ENCODE measurements at places on chromosomes 1 and 21. TPM values are rescaled to one million over a fixed set of nuclear protein-coding genes. Genes with fewer than 3 reads are reported as not detected.

- no peak for DNase-seq
These were observed 135.1 kb upstream of the F3 start for GRCh38 chr1:94676686-94677085.

Gene SYT6
- not detected for total RNA-seq

- DNase-seq: no peak
These were observed 348.7 kb downstream of the RPS6KC1 start for GRCh38 chr1:213399695-213400094.

Gene ARHGEF19
- not detected for total RNA-seq

Gene THEM5
- not detected for total RNA-seq

GRCh38 chr1:234309598-234310459, 63.4 kb upstream of the COA6 start:
- no peak for DNase-seq

- DNase-seq: no peak
These were observed 664.4 kb downstream of the PTPRU start for GRCh38 chr1:29900712-29901111.

GRCh38 chr1:153628638-153629342, 556 bp downstream of the S100A1 start:
- no peak for DNase-seq

DNA sequence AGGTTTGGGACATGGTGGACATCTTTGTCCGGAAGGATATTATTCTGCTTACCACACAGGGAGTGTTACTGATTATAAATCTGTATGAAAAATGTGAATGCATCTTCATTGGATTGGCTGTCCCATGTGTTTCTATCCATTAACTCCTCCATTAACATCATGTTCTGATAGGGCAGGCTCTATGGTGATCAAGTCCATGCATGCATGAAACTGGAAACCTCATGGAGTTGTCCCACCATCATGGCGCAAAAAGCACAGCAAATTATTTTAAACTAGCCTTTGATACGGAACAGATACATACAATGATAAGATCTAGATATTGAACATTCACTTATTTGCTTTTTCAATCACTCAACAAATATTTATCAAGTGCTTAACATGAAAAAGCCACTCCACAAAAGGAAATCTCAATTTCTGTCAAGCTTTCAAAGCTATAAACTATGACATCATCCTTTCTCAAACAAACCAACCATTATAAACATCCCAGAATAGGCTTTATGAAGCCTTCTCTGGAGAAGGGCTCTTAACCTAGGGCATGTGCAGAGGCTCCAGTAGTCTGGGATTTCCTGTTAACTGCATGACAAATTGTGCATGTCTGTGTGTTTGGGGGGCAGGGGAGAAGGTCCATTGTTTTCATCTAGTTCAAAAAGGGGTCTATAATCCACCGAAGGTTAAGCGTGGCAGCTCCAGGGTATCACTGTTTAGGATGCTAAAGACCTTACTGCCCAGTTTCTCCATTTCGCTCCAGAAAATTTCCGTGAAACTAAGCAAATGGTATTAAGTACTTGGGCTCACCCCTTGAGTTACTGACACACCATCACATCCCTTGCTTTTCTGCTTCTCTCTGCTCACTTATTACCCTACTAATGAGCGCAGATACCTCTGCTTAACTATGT, 46.1 kb downstream of the ADAMTS1 start:
- no peak for DNase-seq

Gene HMCN1
- total RNA-seq: 7.6 TPM

- DNase-seq: peak; percentile 30
These were observed 40.5 kb upstream of the CSF3R start for GRCh38 chr1:36523230-36523495.

GRCh38 chr1:58584082-58584895, 7.2 kb upstream of the TACSTD2 start:
- peak; percentile 90 for DNase-seq

Gene SERPINC1
- total RNA-seq: not detected

GRCh38 chr1:243726806-243727502, 123.1 kb downstream of the AKT3 start:
- no peak for DNase-seq

DNA sequence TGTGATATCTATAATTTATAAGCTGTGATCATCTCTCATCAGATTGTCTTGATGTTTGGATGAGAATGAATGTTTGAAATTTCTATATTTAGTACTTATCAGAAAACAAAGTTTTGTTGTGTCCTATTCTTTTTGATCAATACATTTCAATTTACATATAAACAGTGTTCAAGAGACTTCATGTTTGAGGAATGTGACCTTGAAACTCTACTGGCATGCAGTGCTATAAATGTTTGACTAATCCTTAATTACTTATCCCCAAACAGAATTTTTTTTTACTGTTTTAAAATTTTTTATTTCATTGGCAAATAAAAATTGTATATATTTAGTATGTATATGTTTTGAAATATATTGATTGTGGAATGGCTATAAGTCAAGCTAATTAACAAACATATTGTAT, 1.5 kb upstream of the PRKAA2 start:
- no peak for DNase-seq

DNA sequence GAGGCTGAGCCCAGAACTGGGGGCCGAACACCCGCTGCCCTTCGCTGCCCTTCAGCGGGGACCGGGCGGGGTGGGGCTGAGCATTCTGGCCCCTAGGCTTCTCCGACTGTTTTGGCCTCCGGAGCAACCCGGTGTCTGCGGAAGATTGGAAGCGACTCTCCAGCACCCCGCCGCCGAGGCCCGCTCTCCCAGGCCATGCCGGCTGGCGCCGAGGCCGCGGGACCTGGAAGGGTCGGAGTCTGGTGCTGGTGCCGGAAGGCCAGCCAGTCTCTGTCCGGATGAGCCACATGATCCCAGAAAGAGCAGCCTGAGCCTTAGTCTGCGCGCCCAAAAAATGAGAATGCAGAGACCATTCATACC, 272.0 kb downstream of the FOXD2 start:
- DNase-seq: no peak

DNA sequence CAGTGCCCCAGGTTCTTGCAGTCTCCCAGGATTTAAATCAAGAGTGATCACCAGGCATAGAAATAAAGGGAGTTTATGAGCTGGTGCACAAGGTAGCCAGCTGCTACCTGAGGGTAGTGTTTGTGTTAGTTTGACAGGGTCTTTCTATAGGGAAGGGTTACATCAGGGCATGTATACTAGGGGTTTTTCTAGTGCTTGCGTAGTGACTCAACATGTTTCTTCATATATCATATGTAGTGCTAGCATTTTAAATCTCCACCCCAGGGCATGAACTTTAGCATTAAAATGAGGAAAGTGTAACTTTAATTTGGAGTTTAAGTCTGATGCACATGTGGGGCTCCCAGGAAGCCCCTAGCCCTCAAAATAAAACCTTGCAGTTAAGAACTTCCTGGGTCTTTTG, 86.5 kb upstream of the TNR start:
- no peak for DNase-seq

- DNase-seq: no peak
These were observed 386.6 kb downstream of the MATN1 start for GRCh38 chr1:30336550-30337323.

Gene MAN1C1
- 28.4 TPM for total RNA-seq

Gene OR6K3
- total RNA-seq: not detected

Gene SLC6A17
- total RNA-seq: 0.41 TPM

DNA sequence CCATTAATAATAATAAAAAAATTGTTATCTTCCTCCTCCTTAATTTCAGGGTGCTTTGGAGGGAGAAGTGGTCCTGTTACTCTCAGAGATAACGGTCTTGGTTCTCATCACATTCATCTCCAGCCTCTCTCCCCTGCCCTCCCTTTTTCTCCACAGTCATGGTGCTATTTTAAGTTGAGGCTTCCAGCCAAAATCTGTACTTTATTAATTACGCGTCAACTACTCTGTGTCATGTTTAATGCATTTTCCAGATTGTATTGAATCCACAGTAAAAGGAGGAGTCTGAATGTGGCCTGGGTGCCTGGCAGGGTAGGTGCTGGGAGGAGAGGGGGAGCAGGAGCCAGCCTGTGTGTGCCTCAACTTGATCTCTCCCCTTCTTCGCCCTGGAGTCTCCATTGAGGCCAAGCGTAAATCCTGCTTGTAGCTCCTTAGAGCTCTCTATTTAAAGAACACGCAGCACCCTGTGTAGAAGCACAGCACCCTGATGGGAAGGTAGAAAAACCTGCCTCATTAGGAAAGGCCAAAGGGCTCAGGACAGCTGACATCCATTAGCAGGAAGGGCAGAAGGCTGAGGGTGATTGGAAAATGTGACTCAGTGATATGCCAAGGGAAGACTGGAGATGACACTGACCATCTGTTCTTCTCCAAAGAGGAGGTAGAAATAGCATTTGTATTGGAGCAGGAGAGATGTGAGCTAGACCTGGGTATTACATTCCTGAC, 82.4 kb downstream of the PLXNA2 start:
- DNase-seq: peak; percentile 71

- no peak for DNase-seq
These were observed 8.7 kb upstream of the LSM10 start for GRCh38 chr1:36406440-36406839.

Gene SLC41A1
- total RNA-seq: 11.4 TPM

Gene NR1I3
- total RNA-seq: not detected

DNA sequence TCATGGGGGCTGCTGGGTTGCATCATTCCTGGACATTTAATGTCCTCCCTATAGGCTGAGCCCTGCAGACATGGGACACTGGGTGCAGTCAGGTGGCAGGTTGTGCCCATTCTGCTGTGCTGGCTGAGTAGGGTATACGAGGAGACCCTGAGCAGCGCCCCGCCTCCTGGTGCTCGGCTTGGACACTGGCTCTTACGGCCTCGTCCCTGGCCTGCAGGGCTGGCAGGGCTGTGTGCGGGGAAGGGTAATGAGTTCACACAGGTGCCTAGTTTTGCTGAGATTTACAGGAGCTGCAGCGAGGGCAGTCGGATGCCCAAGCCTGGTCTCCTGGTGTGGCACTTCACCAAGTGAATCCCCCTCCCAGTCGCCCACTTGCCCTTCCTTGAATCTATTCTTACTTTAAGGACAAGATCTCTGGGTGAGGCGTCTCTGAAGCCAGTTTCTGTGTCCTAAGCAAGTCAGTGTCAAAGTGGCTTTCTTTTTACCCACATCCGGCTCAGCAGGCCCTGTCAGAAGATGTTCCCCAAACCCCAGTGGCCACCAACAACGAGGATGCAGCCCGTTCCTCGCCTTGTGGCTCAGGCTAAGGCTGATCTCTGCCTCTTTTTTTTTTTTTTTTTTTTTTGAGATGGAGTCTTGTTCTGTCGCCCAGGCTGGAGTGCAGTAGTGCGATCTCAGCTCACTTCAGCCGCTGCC, 73.2 kb downstream of the MAN1C1 start:
- no peak for DNase-seq

DNA sequence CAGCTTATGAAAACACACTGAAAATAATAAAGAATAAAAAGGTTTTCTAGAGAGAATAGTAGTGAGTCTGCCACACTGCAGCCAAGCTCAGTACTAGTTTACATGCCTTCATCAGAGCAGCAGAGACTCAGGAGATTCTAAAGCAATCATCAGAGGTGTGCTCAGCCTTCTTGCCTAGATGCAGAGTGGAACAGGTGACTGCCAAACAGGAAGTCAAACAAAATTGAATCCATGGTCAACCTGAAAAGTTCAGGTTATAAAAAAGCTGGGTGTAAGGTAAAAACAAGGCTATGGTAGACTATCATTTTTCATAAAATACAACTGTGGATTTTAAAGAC, 165.3 kb upstream of the C1orf105 start:
- DNase-seq: no peak

DNA sequence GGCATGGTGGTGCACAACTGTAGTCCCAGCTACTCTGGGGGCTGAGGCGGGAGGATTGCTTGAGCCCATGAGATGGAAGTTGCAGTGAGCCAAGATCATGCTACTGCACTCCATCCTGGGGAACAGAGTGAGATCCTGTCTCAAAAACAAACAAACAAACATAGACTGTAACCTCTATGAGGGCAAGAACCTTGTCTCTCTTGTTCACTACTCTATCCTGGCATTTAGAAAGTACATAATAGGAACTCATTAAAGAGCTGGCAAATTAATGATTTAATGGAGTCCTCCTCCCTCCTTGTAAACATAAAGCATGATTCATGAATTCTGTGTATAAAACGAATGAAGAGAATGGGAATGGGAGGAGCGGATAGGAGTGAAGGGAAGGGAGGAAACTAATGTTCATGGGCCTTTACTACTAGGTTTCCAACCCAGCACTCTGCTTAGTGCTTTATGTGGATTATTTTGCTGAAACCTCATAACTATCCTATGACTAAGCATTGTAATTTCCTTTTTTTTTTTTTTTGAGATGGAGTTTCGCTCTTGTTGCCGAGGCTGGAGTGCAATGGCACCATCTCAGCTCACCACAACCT, 8.6 kb downstream of the LMOD1 start:
- DNase-seq: no peak

Gene PPP1R8
- total RNA-seq: 25.8 TPM

- DNase-seq: peak; percentile 90
These were observed 12.2 kb upstream of the CLSTN1 start for GRCh38 chr1:9835758-9836631.

All from sigmoid colon (tissue), 7 donors.